ENCODE measurements at places on chromosomes 11 and 22. TPM values are rescaled to one million over a fixed set of nuclear protein-coding genes. Genes with fewer than 3 reads are reported as not detected.

Gene OR4D6
- not detected for total RNA-seq

Gene GAS2
- 2.1 TPM for total RNA-seq

Gene SAA2
- total RNA-seq = not detected

Gene E2F8
- 0.50 TPM for total RNA-seq

Gene MOGAT2
- not detected for total RNA-seq

Gene MUC5AC
- total RNA-seq = 0.03 TPM

Gene MMP10
- total RNA-seq = not detected

DNA sequence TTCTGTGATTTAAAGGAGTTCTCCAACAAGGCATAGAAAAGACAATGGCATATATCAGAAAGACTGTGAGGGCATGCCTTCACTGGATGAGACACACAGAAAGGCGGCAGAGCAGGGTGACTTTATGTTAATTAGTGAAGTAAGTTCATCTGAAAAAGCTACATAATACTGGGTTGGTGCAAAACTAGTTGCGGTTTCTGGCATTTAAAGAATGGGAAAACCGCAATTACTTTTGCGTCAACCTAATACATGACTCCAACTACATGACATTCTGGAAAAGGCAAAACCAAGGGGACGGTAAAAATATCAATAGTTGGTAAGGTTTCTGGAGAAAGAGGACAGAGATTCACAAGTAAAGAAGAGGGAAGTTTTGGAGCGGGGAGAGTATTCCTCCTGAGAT lies 5.1 kb downstream of the RFPL1 start:
- DNase-seq = no peak

- no peak for DNase-seq
These were observed 14.2 kb upstream of the ISX start for GRCh38 chr22:35051791-35052190.

GRCh38 chr11:112366777-112367176 lies 106.1 kb upstream of the PLET1 start:
- no peak for DNase-seq

- no peak for DNase-seq
These were observed 357.8 kb downstream of the CADM1 start for GRCh38 chr11:115146425-115146824.

DNA sequence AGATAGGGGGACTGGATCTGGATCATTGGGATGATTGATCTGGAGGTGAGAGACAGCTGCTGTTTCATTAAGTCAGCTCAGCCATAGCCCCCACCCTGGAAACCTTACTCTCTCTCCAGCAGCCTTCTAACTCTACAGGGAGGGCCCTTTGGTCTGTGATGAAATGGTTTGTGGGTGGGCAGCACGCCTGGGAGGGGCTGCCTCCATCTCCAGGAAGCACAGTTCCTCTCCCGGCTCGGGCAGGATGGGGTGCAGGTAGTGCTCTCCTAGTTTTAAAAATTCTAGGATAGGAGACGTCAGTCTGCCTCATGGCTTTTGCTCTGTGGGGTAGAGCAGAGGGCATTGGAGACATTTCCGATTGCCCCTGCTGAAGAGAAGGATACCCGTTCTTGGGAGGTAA lies 89.7 kb downstream of the CEP164 start:
- DNase-seq = no peak

- DNase-seq = no peak
These were observed 99.1 kb upstream of the MTNR1B start for GRCh38 chr11:92870196-92870832.

DNA sequence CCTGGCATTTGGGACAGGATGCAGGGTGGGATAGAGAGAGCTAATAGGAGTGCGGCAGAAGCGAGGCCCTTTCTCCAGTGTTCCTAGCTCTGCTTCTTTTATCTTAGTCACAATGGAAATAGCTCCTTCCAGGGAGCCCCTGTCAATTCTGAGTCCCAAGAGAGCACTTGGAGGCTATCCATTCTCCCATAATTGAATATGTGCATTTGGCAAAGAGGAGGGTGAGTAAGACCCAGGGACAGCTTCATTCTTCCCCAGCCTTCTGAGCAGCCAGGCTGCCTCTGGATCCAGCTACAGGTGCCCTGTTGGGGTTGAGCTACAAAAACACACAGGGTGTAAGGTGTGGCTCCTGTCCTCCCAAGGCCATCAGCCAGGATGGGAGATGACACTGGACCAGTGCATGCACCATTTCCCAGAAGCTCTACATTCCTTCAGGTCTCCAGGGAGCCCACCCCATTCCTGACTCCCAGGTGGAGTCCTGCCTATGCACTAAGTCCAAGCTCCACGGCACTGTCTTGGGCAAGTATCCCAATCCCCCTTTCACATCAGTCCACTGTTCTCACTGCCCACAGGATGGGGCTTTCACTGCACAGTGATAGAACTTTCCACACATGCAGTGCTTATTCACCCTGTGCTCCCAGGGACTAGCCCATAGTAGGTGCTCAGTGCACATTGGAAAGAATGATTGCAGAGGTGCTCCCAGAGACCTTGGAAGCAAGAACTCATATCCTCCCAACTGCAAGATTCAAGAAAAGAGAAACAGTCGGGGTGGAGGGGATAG lies 6.2 kb downstream of the MS4A10 start:
- DNase-seq = no peak

GRCh38 chr22:43377548-43377895 lies 34.3 kb upstream of the MPPED1 start:
- no peak for DNase-seq

- DNase-seq = no peak
These were observed 70.2 kb downstream of the CYTH4 start for GRCh38 chr22:37352481-37352880.

- DNase-seq = no peak
These were observed 84.8 kb downstream of the TP53I11 start for GRCh38 chr11:44865866-44866272.

DNA sequence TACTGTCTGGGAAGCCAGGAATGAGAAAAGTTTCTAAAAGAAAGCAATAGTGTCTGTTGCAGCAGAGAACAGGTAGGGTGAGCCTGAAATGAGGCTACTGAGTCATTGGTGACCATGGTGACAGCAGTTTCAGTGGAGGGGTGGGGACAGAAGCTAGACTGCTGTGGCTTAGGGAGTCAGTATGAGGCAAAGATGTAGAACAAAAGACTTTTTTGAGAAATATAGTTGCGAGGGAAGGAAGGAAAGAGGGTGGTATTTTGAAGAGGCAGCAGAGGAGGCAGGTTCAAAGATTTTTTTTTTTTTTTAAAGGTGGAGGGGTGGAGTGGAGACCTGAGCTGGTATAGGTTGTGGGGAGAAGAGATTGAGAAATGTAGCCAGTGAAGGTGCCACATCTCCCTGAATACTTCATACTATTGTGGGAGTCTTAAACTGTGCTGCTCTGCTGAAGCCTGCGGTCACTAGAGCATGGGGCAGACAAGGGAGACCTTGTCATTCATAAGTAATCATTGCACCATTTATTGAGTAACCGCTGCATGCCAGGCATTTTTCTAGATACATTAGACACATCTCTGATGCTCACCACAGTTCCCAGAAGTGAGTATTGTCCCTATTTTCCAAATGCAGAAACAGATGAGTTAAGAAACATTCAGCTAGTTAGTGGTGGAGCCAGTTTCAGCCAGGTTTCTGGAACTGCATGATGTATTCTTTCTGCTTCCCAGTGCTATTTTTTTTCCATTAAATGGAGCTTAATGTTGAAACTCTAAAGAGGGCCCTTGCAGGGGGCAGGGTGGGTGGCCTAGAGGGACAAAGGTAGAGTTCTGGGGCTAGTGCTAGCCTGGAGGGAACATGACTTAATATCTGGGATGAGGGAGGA lies 49.9 kb downstream of the STIM1 start:
- peak; percentile 56 for DNase-seq

DNA sequence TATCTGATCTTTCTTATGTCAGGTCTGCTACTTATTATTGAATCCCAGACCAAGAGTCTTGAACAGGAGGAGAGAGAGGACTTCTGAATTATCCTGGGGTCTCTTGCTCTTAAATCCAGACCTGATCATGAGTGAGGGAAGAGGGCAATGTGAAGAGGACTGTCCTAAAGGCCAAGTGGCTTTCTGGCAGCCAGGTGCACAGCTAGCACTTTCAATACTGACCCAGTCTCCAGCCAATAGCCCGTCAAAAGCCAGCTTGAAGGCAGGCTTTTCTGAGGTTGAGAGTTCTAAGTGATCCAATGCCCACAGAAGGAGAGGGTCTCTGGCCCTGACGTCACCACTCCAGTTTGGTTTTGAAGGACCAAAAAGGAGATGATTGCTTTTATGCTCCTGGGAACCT lies 37.2 kb downstream of the FBXO7 start:
- no peak for DNase-seq

GRCh38 chr11:114348200-114349191 lies 51.8 kb downstream of the C11orf71 start:
- no peak for DNase-seq

DNA sequence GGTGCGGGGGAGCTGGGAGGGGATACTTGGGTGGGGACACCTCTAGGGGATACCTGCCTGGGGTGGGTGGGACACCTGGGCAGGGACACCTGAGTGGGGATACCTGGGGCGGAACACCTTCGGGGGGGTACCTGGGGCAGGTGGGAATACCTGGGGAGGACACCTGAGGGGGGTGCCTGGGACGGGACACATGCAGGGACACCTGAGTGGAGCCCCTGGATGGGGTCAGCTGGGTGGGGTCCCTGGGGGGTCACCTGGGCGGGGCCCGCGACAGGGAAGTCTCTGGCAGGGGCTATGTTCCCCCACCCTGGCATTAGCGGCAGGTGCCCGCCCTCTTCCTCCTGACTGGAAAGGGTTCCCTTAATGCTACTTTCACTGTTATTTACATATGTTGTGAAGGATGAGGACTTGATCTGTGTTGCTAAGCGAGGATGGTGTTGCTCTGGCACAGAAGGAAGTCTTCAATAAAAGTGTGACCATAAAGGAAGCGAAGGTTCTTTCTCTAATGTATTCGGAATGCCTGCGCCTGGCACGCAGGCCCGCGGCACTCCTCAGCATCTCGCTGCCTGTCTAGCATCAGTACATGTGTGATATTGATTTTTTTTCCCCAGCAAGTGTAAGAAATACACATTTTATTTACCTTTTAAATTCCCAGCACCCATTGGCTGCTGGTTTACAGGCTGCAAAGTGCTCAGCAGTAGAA lies 801.7 kb downstream of the BRD1 start:
- DNase-seq = no peak

DNA sequence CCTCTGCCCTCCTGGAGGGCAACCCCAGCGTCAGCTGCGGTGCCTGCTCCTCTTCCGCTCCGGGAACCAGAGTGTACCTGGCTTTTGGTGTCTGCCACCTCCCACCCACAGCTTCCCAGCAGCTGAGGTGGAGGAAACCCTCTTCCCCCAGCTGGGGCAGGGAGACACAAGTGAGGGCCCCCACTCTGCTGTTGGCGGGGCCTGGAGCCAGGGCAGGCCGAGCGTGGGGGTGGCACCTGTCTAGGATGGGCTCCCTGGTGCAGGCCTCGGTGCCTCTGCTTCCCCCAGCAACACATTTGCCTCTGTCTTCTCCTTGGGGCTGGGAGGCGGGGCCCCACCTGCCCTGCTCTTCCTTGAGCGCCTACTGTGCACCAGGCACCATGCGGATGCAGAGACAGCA lies 6.4 kb downstream of the OSM start:
- DNase-seq = no peak

Data from T-cell (primary cell).